ENCODE measurements at places on chromosomes 5 and 9.

GRCh38 chr5:149320791-149321330 is 24.4 kb upstream of the GRPEL2 start:
- peak; percentile 95 for DNase-seq

- DNase-seq, result no peak
Observed at GRCh38 chr9:94908583-94909249, 182.2 kb downstream of the AOPEP start.

DNA sequence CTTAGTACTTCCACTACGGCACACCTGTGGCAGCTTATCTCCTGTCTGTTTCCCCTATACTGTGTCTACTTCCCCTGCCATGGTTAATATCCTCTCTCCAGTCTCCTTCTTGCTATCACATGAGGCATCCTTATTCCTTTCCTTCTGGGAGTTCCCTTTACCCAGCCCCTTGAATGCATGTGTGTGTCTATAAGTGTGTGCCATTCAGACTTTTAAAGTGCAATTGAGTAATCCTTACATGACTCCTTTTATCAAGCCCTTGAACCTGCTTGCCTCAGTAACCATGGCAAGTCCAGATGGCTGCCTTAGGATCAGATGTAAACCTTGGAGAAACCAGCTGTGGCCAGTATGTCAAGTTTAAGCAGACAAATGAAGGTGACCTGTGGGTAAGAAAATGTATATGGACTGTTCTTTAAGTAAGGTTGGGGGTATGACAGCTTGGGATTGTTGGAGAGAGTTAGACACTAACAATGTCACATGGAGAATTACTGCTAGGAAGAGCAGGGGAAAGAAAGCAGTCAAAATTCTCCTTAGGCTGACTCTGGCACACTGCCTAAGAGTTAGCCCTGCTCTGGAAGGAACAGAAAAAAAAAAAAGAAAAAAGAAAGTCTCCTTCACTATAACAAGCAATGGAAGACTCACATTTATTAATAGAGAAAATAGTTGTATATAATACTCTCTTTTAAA is 142.1 kb downstream of the HINT1 start:
- DNase-seq, result no peak

GRCh38 chr9:128551657-128552152 is 682 bp upstream of the SPTAN1 start:
- peak; percentile 33 for DNase-seq

- DNase-seq, result peak; percentile 66
Observed at GRCh38 chr9:98983295-98984268, 39.9 kb downstream of the COL15A1 start.

DNA sequence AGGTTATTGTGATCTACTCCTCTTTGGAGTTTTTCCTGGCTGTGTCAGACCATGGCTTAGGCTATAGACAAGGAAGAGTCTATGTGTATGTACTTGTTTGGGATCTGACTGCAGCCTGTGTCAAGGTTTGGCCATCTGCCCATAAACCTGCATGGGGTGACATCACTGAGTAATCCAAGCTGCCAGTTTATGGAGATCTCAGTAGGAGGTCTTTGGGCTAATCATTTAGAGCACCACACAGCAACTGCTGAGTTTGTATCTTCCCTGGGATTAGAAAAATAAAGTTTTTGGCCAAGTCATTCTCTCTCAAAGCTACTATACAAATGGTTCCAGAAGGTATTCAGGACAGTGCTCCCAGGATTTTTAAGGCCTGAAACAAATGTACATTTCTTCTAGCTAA is 65.5 kb upstream of the HSPB3 start:
- peak; percentile 95 for DNase-seq

DNA sequence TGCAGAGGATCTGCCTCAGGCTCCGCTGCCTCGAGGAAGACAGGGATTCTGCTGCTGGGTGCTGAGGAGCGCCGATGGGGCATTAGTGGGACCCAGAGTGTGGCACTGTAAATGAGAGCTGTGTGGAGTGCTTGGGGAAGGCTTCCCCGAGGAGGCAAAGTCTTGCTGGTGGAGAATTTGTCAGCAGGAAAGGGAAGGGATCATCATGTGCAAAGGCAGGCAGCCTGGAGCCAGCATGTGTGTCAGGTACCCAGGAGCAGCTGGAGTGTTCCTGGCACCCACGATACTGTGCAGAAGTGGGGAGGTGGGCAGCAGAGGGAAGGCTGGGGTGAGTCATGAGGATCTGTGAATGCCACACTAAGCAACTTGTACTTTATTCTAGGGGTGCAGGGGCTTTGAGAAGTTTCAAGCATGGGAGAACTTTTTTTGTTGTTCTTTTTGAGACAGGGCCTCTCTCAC is 12.3 kb downstream of the B4GALT7 start:
- no peak for DNase-seq

DNA sequence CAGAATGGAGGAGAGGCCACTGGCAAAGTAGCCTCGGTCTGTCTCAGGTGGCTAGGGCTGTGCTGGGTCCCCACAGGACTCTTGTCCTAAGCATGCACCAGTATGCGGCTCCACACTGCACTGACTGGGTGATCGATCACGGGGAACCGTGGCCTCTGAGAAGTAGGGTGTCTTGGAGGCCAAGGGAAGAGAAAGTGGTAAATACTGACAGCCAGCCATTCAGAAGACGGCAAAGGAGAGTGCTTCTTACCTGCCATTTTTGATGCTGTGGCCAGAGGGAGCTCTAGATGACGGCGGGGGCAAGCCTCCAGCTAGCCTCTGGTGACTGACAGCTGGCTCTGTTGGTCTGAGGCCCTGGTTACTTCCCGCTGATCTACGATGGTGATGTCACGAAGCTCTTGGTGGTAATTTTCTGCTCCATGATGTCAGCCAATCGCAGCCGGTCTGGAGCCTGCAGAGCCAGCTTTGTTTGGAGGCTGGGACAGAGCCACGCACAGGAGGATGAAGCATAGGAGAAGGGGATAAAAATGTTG is 40.4 kb upstream of the GADD45G start:
- DNase-seq, result peak; percentile 28

- DNase-seq, result no peak
Observed at GRCh38 chr9:35948901-35949318, 9.0 kb downstream of the OR2S2 start.
